ENCODE measurements at places on chromosomes 6 and 20.

DNA sequence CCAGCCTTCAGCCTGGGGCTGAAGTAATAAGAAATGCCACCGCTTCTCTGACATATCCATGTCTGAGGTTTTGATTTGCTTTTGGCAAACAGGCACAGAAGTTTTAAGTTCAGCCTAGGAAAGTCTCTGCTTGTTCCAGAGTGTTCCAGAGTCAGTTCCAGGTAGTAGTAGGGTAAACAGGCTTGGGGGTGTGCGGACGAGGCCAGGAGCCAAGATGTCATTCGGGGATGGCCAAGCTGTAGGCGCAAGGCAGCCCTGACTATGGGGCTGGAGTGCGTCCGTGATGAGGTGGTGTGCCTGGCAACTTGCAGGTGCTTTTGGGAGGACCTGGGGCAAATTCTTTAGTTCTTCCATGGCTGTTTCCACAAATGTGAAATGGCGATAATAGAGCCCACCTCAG, 60.3 kb downstream of the IRF4 start:
- DNase-seq, result no peak

GRCh38 chr20:43530321-43531090, 23.0 kb downstream of the L3MBTL1 start:
- DNase-seq, result no peak

DNA sequence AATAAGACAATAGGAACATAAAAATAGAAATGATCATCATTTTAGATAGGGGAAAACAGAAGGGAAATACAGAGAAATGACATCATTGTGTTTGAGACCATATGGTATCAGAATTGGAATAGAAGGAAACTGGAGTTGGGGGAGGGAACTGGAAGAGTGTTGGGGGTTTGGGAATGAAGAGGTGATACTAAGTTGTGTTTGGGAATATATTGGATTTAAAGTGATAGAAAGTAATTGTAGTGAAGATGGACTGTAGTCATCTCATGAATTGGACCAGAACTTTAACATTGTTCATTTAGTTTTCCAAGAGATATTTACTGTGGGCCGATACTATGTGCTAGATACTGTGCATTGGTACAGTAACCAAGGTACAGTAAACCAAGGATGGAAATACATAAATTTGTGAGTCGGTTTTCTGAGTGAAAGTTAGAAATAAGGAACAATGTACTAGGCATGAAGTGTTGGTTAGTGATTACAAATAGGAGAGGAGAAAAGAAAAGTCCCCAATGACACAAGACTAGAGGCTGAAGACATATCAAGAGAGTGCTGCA, 32.3 kb downstream of the KCNQ5 start:
- DNase-seq, result no peak

DNA sequence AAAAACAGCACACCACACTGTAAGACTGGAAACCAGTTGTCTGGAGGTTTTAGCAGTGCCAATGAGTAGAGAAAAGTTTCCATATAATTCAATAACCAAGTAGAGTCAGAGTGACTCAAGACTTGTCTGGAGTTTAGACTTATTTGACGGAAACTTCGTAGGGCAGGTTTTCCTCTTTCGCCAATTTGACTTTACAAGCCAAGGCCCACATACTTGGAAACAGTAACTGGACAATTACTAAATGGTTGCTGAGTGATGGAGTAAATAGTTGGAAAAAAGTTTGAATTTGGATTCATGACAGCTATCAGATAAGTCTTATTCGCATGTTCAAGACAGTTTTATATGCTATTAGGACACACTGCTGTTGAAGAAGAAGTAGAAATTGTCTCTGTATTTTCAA, 48.1 kb upstream of the CTAGE9 start:
- no peak for DNase-seq

GRCh38 chr6:167113935-167114910, 8.7 kb upstream of the CCR6 start:
- DNase-seq, result peak; percentile 77

DNA sequence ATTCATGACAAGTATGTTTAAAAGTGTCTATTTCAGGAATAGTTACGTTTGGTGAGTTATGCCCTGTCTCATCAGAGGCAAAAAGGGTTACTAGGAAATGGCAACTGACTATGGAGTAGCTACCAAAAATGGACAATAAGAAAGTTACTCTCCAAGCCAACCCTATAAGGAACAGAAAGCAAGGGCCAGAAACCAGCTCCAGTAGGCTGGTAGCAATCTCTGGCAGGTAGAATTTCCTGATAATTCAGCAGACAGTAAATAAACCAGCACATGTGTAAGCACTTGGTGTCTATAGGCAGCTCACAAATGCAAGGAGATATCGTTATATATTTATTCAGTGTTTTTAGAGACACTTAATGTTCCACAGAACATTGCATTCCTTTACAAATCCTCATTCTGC, 20.3 kb downstream of the SOX4 start:
- no peak for DNase-seq

- DNase-seq, result no peak
Observed at GRCh38 chr6:159941286-159942113, 27.4 kb upstream of the IGF2R start.

- no peak for DNase-seq
Observed at GRCh38 chr6:73565767-73566485, 45.1 kb upstream of the EEF1A1 start.

GRCh38 chr6:109304284-109305015, 77.8 kb downstream of the CD164 start:
- DNase-seq, result no peak

- DNase-seq, result no peak
Observed at GRCh38 chr20:50844430-50845100, 49.7 kb downstream of the BCAS4 start.

DNA sequence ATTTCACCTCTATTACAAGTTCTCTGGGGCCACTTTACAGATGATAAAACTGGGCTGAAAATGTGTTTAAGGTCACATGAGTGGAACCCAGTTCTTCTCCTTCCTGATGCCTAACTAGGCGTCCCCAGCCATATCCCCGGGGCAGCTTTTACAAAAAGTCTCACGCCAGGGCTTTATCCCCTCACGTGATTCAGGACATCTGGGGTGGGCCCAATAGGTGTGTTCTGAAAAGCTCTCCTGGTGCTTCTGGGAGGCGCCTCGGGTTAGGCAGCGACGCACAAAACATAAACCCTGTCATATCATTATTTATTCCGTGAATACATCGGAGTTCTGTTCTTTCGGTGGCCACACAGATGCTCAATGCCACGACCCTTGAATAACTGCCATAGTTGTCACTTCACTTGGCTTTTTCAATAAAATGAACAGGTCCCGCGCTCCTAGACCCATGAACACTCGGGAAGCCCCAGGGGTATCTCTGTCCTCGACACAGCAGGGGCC, 32.1 kb downstream of the SF3B5 start:
- DNase-seq, result no peak

GRCh38 chr6:121157906-121158305, 176.4 kb downstream of the TBC1D32 start:
- no peak for DNase-seq

DNA sequence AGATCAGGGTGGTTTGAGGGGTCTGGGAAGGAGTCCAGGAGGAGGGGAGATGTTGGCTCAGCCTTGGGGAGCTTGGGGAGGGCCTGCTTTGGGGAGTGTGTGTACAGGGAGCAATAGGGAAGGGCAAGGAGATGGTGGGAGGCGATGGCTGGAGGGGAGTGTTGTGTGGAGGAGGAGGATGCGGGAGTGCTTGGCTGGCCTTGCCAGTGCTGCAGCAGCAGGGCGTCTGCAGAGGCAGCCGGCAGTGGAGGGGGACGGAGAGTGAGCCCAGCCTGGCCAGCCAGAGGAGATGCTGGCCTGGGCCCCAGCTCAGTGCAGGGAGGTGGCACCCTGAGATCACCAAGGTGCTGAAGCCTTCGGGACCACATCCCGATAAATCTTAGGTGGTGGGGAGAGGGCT, 3.9 kb downstream of the IP6K3 start:
- DNase-seq, result no peak

GRCh38 chr6:41470331-41471063, 75.7 kb upstream of the FOXP4 start:
- DNase-seq, result no peak

GRCh38 chr6:161393839-161394364, 120.0 kb upstream of the AGPAT4 start:
- peak; percentile 76 for DNase-seq

- no peak for DNase-seq
Observed at GRCh38 chr6:110560239-110561007, 84.0 kb upstream of the SLC22A16 start.

DNA sequence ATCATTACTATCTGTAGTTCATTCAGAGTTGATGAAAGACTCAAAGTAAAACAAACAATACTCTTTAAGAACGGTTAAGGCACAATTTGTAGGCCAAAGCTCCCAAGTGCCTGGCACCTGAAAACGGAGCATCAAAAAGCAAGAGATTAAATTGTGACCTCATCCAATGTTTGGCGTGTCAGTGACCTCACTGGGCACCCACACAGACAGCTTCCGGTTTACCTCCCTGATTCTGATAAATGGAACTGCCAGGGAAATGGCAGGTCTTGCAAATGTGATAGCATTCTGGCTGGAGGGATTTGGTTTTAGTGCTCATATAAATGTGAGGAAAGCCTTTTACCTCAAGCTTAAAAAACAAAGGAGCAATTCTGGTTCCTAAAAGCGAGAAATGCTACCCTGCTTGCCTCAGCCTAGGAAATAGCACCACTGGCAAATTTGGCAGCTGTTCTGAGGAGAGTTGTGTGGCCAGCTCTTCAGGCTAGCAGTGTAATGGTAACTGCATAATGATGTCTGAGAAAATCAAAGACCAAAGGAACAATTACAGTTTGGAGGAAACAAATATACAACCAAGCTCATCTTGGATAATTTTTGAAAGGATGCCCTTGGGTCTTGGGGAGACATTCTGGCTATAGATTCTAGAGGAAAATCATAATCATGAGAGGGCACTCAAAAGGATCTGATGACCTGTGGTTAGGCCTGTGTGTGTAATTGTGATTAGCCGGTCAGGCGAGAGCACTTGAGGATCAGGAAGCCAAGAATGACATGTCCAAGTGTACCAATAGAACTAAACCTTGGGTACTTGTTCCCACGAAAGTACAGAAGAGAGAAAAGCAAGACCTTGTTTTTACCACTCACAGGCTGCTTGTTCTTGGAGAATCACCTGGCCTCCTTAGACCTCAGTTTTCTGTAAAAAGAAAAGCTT, 174.3 kb downstream of the TFAP2B start:
- no peak for DNase-seq

DNA sequence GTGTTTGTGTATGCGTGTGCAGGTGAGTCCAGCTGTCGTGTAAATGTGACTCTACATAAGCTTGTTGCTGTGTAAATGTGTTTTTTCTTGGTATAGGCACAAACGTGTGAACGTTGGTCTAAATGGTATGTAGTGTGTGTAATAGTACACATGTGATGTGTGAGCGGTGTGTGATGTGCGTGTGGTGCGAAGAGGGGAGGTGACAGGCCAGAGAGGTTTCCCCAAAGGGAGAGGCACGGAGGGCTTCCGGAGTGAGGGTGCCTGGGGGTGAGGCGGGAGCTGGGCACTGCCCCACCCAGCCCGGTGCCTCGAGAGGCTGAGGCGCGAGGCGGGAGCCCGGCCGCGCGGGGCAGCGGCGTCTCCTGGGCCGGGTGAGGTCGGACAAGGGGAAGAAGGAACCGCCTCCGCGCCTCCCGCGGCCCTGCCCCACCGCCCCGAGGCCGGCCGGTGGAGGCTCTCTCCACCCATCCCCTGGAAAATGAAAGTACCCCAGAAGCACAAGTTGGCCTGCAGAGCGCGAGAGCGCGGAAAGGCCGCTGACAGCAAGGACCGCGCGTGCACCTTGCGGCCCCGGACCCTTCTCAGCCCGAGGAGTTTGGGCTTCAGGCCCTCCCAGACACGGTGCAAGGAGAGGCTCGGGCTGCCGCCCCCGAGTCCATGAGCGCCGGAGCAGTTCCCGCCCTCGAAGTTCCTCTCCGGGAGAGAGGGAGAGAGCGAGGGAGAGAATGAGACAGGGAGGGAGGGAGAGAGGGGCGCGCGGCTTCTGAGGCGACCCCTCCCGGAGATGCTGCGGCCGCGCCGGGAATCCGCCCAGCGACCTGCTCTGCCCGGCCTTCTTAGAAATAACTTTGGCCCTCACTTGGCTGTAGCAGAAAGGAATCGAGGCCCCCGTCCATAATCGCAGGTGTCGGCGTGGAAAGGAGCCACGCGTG, 43.2 kb upstream of the OSTM1 start:
- peak; percentile 82 for DNase-seq

GRCh38 chr6:149890629-149891045, 7.3 kb downstream of the RAET1E start:
- DNase-seq, result no peak

DNA sequence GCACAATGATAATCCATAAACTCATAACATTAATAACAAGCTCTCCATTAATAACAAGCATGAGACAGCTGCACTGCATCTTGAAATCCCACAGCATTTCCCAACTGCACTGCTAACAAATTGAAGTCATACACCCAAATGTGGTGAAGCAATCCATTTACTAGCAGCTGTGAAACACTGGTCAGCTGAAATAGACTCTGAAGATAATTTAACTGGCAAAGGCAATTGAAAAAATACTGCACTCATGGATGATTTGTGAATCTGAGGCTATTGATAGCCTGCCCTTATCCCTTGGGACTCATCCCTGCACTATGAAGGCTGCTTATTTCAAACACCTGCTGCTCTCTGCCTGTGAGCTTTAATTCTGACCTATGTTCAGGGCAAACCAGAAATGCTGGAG, 49.1 kb upstream of the PLCB1 start:
- peak; percentile 1 for DNase-seq

GRCh38 chr20:10209091-10209490, 9.5 kb upstream of the SNAP25 start:
- no peak for DNase-seq

GRCh38 chr20:22672191-22672590, 87.8 kb upstream of the FOXA2 start:
- DNase-seq, result no peak

DNA sequence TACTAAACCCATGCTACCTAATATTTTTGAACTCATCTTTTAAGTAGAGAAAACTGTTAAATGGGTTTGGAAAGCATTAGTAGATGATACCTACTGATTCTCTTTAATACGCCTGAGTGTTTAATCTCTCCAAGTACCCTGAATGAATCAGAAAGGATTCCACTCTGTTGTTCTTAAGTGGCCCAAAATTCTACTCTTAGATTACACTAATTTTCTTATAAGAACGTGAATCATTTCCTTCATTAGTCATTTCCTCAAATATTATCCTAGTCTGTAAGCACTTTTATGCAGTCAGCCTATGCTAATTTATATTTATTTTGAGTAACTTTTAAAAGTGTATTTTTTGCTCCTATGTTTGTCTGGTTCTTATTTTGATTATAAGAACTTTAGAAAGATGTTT, 380.0 kb downstream of the BTBD9 start:
- DNase-seq, result no peak

- peak; percentile 50 for DNase-seq
Observed at GRCh38 chr20:19992996-19993908, 23.9 kb upstream of the NAA20 start.

- peak; percentile 85 for DNase-seq
Observed at GRCh38 chr6:4805553-4806336, 29.5 kb downstream of the CDYL start.

All from retina (tissue), 1 donor.